Peyer's patch (tissue), 4 donors: ENCODE measurements at places on chromosomes 3 and 15. TPM values are rescaled to one million over a fixed set of nuclear protein-coding genes. Genes with fewer than 3 reads are reported as not detected.
A peak's percentile ranks its signal among the peaks of the same experiment; 100 is the strongest.

FBXW12 gene
- not detected for total RNA-seq

MGLL gene
- total RNA-seq: 180 TPM

CD200R1 gene
- total RNA-seq: 0.88 TPM

RASGRF1 gene
- total RNA-seq: not detected

CPEB1 gene
- total RNA-seq: 2.5 TPM

TPRA1 gene
- total RNA-seq: 47.3 TPM

KBTBD13 gene
- not detected for total RNA-seq

C3orf85 gene
- 174 TPM for total RNA-seq

TRH gene
- not detected for total RNA-seq

DNA sequence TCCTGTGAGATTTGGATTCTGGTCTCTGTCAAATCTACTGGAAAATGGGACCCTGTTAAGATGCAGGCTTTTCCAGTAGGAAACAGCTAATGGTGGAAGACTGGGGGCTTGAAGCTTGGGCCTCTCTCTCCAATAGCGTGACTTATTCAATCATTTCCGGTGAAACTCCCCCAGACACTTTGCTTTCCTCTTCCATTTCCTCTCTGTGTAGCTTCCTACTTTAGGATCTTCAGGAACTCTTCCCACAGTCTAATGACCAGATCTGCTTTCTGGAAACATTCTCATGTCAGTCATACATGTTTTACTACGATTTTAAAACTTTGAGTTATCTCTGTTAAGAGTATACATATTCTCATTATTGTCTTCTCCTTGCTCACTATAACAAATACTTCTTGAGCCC is 28.0 kb upstream of the TPRG1 start:
- H3K4me3 ChIP-seq: no peak overlapping the region
- no peaks in the 10 kb centered on the region for H3K36me3 ChIP-seq
- DNase-seq: no peak
- no peaks in the 10 kb centered on the region for H3K27me3 ChIP-seq

GRCh38 chr3:128813097-128813496 is 66.3 kb upstream of the ACAD9 start:
- H3K4me3 ChIP-seq: no peak overlapping the region
- no peaks in the 10 kb centered on the region for H3K27me3 ChIP-seq
- DNase-seq: no peak
- H3K4me1 ChIP-seq: no peaks in the 10 kb centered on the region
- H3K36me3 ChIP-seq: no peaks in the 10 kb centered on the region

DNA sequence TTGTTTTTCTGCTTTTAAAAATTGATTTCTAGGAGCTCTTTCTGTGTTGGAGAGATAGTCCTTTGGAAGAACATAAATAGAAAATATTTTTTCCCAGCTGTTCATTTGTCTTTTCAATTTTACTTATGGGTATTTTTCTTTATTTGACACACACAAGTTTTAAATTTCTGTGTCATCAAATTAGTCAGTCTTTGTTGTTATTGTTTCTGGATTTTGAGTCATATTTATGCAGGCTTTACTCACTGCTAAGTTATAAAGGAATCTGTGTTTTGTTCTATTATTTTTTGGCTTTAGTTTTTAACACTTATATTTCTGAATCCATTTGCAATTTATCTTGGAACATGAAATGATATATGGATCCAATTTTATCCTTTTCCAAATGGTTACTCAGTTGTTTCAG is 5.9 kb upstream of the GHSR start:
- H3K36me3 ChIP-seq: no peaks in the 10 kb centered on the region
- no peaks in the 10 kb centered on the region for H3K4me1 ChIP-seq
- no peaks in the 10 kb centered on the region for H3K27me3 ChIP-seq
- no peak overlapping the region for H3K27ac ChIP-seq
- H3K4me3 ChIP-seq: no peak overlapping the region
- DNase-seq: no peak

DNA sequence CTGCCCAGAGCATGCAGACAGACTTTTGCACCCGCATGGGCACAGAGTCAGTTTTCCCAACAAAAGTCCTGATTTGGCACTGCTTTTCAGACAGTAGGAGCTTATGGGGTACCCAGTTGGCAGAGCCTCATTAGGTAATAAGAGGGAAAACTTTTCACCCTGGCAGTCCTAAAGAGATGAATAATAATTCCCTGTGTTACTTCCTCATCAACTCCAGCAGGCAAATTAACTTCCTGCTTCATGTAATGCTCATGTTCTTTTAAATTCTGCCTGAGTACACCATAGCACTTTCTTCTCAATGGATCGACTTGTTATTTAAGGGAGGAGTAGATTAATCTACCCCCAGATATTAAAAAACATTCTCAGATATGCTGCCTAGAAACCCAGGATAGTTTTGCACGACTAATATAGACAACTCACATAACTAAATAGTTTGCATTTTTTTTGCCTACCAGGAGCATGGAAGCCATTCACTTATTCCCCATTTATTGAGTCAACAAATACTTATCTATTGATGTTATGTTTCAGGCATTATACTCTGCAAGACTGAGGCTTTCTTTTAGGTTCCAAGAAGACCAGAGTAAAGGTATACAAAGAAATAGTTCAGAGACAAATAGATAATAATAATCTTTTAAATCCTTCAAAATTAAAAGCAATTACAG is 214.5 kb downstream of the KCNMB2 start:
- DNase-seq: no peak
- no peaks in the 10 kb centered on the region for H3K27me3 ChIP-seq
- no peak overlapping the region for H3K27ac ChIP-seq
- no peak overlapping the region for H3K4me3 ChIP-seq

- H3K36me3 ChIP-seq: no peaks in the 10 kb centered on the region
- DNase-seq: no peak
- no peaks in the 10 kb centered on the region for H3K27me3 ChIP-seq
- no peak overlapping the region for H3K27ac ChIP-seq
- no peak overlapping the region for H3K4me3 ChIP-seq
- no peaks in the 10 kb centered on the region for H3K4me1 ChIP-seq
Observed at GRCh38 chr3:132981719-132982118, 56.5 kb upstream of the TMEM108 start.

DNA sequence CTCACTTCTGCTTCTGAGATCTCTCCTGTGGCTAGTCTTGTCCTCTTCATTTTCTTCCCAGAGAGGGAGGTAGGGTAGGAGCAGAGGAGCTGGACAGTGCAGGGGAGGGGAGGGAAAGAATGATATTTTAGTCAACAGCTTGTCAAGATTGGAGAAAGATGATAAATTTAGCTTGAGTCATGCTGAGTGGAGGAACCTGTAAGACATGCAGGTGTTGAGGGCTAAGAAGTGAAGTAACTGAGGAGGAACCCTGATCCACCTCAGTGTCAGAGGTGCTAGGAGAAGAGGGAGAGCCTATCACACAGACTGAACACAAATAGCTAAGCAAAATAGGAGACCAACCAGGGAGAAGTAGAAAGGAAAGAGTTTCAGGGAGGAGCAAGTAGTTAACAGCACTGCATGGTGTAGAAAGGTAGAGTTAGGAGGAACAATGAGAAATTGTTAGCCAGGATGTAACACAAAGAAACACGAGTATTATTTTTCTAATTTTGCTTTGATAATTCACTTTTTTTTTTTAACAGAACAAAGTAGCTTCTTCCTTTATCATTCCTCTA is 108.2 kb upstream of the CHRM5 start:
- no peak for DNase-seq
- H3K27me3 ChIP-seq: no peaks in the 10 kb centered on the region
- H3K36me3 ChIP-seq: no peaks in the 10 kb centered on the region
- H3K4me1 ChIP-seq: no peaks in the 10 kb centered on the region
- H3K27ac ChIP-seq: no peak overlapping the region
- H3K4me3 ChIP-seq: no peak overlapping the region

GRCh38 chr3:141152801-141153678 is 78.6 kb upstream of the PXYLP1 start:
- no peaks in the 10 kb centered on the region for H3K36me3 ChIP-seq
- DNase-seq: no peak
- H3K27ac ChIP-seq: no peak overlapping the region

DNA sequence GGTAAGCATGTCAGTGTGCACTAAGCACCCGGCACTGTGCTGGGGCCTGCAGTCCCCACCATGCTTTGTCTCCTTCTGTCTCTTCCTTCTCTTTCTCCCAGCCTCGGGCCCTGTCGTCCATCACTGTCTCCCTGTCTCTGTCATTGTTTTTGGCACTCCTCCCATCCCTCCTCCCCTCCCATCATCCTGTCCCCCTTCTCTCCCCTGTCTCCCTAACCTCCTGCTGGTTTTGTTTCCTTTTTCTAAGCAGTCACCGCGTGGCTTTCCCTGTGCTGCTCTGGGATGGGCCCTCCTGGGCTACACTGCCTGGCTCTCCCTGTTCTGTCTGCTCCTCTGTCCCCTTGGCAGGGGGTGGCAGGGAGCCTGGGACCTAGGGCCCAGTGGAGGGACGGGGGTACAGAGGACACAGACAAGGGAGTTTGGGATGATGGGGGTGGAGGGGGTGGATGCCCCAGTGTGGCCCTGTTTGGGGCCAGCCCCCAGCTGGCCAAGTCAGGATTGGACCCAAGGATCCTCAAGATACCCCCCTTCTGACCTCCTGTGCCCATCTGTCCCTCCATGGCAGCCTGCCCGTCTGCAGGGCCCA is 5.7 kb downstream of the CHST13 start:
- H3K27ac ChIP-seq: no peak overlapping the region
- no peak for DNase-seq
- no peaks in the 10 kb centered on the region for H3K4me1 ChIP-seq
- H3K36me3 ChIP-seq: no peaks in the 10 kb centered on the region

DNA sequence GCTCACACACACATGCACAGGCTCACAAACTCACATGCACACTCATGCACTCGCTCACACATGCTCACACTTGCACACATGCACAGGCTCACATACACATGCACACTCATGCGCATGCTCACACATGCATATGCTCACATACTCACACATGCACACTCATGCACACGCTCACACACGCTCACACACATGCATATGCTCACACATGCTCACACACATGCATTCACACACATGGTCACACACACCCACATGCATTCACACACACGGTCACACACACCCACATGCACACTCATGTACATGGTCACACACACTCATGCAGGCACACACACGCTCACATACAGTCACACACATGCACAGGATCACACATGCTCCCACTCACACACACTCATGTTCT is 132.8 kb upstream of the SMAD3 start:
- H3K4me3 ChIP-seq: no peak overlapping the region
- H3K36me3 ChIP-seq: no peaks in the 10 kb centered on the region
- no peaks in the 10 kb centered on the region for H3K27me3 ChIP-seq
- H3K27ac ChIP-seq: no peak overlapping the region

DNA sequence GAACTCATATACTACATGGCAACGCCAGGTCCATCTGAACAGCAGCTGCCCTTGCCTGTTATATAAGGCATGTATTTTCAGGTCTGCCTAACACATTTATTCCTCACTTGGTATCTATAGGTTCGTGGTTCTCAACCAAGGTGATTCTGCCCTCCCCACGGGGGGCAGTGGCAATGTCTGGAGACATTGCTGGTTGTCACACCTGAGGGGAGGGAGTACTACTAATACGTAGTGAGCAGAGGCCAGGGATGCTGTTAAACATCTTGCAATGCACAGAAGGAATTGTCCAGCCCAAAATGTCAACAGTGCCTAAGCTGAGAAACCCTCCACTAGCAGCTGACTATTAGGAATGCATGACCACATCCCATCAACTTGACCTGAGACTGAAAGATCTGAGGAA is 32.6 kb downstream of the ADAMTS9 start:
- no peak for DNase-seq
- H3K4me1 ChIP-seq: no peaks in the 10 kb centered on the region
- no peak overlapping the region for H3K4me3 ChIP-seq
- no peak overlapping the region for H3K27ac ChIP-seq
- no peaks in the 10 kb centered on the region for H3K36me3 ChIP-seq

GRCh38 chr3:14861031-14861430 is 42.3 kb downstream of the FGD5 start:
- H3K4me1 ChIP-seq: no peaks in the 10 kb centered on the region
- H3K27ac ChIP-seq: peak overlapping the region; percentile 37
- no peak for DNase-seq
- H3K36me3 ChIP-seq: no peaks in the 10 kb centered on the region
- H3K4me3 ChIP-seq: no peak overlapping the region

DNA sequence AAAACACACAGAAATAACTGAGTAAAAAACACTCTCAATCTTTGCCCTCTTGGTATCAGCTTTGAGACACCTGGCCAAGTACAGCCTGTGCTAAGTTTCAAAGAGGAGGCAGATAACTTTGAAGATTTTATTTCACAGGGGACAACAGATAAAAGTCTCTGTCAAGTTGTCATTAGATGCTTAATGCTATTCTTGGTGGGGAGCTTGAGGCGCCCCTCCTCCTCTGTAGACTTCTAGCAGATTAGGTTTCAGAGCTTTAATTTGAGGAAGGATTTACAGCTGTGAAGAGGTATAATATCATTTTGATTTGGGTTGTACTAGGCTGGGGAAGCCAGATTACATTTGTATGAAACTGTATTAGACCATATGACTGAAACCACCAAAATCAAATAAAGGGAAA is 620.3 kb downstream of the FHIT start:
- H3K36me3 ChIP-seq: no peaks in the 10 kb centered on the region
- no peak overlapping the region for H3K4me3 ChIP-seq
- H3K27me3 ChIP-seq: no peaks in the 10 kb centered on the region

DNA sequence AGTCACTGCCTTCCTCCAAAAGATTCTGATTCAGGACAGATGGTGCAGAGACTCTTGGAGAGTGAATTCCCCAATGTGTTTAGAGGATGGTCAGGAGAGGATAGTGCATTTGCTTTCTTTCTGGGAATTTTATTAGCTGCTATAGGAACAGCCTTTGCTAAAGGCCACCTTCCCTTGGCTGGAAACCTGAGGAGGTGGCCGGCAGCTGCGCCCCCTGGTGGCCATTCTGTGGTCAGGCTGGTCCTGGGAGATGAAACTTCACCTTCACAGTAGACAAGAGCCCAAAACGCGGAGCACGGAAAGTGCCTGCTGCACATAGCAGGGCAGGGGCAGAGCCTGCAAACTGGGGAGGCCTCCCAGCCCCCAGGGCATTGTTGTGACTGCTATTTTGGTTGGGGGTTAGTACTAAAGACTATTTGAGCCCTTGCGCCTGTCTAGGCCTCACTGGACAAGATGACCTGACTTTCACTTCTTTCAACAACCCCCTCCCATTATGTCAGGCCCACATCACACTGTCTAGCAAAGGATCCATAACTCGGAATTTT is 34.3 kb downstream of the SEC22C start:
- H3K36me3 ChIP-seq: no peaks in the 10 kb centered on the region
- peak; percentile 81 for DNase-seq
- no peak overlapping the region for H3K27ac ChIP-seq
- H3K27me3 ChIP-seq: no peaks in the 10 kb centered on the region
- no peak overlapping the region for H3K4me3 ChIP-seq
- H3K4me1 ChIP-seq: no peaks in the 10 kb centered on the region
